Suprapubic skin (tissue), 4 donors: ENCODE measurements at places on chromosomes 1 and 21.
A peak's percentile ranks its signal among the peaks of the same experiment; 100 is the strongest.

DNA sequence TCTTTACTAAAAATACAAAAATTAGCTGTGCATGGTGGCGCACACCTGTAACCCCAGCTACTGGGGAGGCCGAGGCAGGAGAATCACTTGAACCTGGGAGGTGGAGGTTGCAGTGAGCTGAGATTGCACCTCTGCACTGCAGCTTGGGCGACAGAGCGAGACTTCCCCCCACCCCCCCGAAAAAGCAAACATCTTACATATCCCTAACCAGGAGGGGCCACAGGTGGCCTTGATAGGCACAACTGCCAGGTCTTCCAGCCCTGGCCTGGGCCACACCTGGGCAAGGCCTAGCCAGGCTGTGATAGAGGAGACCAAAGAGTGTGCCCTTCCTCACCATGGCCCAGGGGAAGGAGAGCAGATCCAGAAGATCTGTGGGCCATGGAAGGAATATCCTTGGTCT lies 28.6 kb upstream of the POU3F1 start:
- DNase-seq, result no peak
- H3K36me3 ChIP-seq, result no peaks in the 10 kb centered on the region
- H3K4me3 ChIP-seq, result no peak overlapping the region
- no peak overlapping the region for H3K27ac ChIP-seq

DNA sequence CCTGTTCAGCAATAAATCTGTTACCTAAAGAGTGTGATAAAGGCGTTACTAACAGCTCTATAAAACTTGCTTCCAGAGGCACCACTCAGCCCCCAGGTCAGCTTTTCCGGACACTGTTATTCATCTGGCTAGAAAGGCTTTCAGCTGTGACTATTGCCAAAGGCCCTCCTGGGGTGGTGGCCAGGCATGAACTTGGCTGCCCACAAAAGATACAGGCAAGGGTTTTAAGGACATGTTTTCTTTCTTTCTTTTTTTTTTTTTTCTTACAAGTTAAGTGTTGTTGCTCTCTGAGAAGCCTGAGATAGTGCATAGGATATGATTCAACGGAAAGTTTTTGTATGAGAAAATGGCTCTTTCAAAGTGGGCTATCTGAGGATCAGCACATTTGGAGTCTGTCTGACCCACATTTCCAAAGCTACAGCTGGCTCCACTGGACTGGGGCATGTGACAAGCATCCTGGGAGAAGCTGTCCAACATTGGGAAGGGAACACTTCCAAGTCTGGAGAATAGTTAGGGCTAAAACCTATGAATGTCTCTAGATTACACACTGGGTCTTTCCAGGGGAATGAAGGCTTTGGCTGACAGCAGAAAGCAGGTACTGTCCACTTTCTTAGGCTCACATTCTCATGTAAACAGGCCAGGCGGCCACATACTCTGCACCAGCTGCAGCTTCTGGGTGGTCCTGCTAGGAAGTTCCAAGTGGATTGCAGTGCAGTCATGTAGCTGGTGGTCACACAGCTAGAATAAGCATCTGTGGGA lies 639.7 kb downstream of the LMO4 start:
- no peak overlapping the region for H3K4me3 ChIP-seq
- H3K27me3 ChIP-seq, result no peaks in the 10 kb centered on the region
- no peaks in the 10 kb centered on the region for H3K36me3 ChIP-seq
- peak overlapping the region; percentile 6 for H3K27ac ChIP-seq
- H3K4me1 ChIP-seq, result no peaks in the 10 kb centered on the region

GRCh38 chr1:168408539-168408865 lies 127.8 kb downstream of the TBX19 start:
- DNase-seq, result no peak
- H3K36me3 ChIP-seq, result no peaks in the 10 kb centered on the region
- no peaks in the 10 kb centered on the region for H3K4me1 ChIP-seq
- no peak overlapping the region for H3K4me3 ChIP-seq
- H3K27ac ChIP-seq, result no peak overlapping the region

DNA sequence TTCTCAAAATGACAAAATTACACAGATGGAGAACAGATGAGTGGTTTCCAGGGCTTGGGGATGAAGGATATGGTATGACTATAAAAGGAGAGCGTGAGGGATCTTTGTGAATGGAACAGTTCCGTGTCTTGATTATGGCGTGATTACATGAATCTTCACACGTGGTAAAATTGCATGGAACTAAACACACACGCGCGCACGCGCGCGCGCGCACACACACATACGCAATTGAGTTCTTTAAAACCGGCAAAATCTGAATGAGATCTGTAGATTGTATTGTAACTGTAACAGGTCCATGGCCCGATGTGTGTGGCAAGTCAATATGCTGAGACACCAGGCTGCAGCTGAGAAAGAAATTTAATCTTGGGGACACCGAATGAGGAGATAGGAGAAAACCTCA lies 11.1 kb upstream of the LRRN2 start:
- no peak overlapping the region for H3K4me3 ChIP-seq
- H3K4me1 ChIP-seq, result peaks cover 7% of the 10 kb centered on the region
- no peak overlapping the region for H3K27ac ChIP-seq
- DNase-seq, result no peak
- H3K36me3 ChIP-seq, result no peaks in the 10 kb centered on the region
- H3K27me3 ChIP-seq, result no peaks in the 10 kb centered on the region

GRCh38 chr1:167881069-167881468 lies 32.9 kb downstream of the ADCY10 start:
- DNase-seq, result no peak
- no peak overlapping the region for H3K27ac ChIP-seq
- H3K4me1 ChIP-seq, result no peaks in the 10 kb centered on the region
- H3K4me3 ChIP-seq, result no peak overlapping the region
- no peaks in the 10 kb centered on the region for H3K36me3 ChIP-seq
